Right hindlimb (tissue), 1 donor: ENCODE measurements at places on chromosomes 16 and 17.

DNA sequence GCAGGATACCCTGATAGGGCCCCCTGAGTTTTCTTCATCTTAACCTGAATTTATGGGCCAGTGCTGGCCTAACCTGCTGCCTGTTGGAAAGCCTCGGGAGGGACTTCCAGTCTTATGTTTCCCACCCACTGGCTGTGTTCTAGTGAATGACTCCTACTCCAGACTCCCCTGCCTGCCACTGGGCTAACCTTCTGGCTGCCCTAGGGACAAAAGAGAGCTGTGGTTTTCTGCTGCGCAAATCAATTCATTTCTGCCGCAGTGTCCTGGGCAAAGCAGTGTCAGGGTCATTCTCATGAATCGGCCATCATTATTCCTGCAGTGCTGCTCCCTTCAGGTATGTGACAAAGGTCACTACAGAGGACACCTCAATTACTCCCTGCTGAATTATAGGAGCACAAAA lies 386.2 kb downstream of the UTP18 start:
- DNase-seq = no peak

DNA sequence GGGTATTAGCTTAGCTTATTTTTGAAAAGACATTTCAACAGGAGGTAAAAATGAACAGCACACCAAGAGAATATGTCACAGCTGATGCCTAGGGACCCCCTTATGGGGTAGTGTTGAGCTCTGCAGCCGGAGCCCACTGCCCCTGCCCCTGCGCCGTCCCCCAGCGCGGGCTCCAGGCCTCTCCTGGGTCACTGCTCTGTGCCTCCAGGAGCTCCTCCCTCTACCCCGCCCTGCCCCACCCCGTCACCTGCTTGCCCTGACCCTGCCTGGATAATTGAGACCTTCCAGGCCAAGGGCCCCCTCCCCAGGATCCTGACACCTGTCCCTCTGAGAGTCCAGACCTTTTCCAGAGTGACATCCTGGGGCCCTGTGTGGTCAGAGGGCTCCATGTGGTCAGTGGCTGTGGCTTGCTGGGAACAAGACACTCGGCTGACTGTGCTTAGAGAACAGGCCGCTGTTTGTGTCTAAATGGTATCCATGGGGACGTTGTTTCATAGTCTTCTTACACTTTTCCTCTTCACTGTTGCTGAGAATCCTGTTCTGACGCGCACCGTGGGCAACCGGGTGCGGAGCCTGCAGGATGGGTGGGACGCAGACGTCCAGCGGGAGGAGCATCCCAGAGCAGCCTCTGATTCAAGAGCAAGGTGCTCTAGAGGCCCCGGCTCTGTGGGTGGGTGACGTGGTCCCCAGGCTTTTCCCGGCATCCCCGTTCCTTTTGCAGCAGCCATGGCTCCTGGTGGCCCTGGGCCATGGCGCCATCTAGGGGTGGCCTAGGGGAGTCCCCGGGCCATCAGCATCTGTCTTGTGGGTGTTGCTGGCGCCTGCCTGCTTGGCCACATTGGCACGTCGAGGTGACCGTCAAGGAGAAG lies 20.0 kb upstream of the WFIKKN1 start:
- no peak for DNase-seq

DNA sequence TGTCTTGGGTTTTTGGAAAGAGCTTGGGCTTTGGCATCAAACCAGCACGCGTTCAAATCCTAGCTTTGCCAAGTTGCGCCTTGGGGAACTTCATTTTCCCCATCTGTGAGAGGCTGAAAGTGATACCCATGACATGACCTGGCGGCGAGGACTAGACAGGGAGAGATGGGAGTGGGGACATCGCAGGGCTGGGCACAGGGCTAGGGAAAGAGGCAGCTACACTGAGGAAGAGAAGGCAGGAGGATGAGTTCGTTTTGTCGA lies 202.9 kb downstream of the IRF8 start:
- DNase-seq = peak; percentile 65

- no peak for DNase-seq
Measured at GRCh38 chr16:76681296-76681695, 404.1 kb downstream of the CNTNAP4 start.

- DNase-seq = peak; percentile 34
Measured at GRCh38 chr16:77059446-77059845, 131.5 kb upstream of the MON1B start.

DNA sequence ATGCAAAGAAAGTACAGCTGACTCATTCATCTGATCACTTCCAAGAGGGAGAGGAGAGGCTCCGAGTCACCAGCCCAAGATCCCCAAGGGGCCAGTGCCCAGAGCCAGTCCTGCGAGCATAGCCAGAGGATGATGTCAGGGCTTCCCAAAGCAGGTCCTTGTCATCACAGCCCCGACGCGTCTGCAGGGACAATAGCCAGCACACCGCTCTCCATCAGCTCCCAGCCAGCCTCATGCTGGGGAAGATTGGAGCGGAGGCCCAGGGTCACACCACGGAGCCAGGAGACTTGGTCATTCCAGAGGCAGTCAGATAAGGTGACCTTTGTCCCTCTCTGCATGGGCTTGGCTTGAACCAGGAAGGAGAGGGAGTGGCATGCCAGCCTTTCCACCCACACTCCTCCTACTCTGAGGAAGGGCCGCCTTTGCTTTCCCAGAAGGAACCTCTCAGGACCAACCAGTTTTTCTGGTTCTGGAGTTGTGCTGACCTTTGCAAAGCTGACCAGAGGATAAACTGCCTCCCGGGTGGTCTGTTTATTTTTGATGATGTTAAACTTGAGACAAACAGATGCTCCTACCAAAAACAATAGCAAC lies 58.3 kb upstream of the ARHGAP44 start:
- no peak for DNase-seq

GRCh38 chr17:81212365-81212764 lies 10.4 kb downstream of the CEP131 start:
- no peak for DNase-seq

GRCh38 chr17:8925808-8926207 lies 39.7 kb downstream of the PIK3R5 start:
- DNase-seq = no peak

DNA sequence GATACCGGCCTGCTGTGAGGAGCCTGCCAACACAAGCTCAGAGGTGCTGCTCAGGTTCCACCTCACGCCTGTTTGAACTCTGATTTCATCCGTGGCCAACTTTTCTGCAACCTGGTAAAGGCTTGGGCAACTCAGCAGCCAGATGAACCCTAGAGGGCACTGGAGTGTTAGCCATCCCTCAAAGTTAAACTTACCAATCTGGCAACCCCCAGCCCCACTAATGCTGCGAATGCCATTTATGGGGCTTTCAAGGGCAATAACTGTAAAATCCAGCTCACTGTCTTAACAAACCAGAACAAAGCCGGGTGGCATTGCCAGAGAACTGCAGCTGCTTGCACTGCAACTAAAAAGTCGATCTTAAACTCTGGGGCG lies 105.5 kb downstream of the AXIN2 start:
- DNase-seq = peak; percentile 68

GRCh38 chr16:14608111-14608566 lies 21.9 kb downstream of the PARN start:
- no peak for DNase-seq

DNA sequence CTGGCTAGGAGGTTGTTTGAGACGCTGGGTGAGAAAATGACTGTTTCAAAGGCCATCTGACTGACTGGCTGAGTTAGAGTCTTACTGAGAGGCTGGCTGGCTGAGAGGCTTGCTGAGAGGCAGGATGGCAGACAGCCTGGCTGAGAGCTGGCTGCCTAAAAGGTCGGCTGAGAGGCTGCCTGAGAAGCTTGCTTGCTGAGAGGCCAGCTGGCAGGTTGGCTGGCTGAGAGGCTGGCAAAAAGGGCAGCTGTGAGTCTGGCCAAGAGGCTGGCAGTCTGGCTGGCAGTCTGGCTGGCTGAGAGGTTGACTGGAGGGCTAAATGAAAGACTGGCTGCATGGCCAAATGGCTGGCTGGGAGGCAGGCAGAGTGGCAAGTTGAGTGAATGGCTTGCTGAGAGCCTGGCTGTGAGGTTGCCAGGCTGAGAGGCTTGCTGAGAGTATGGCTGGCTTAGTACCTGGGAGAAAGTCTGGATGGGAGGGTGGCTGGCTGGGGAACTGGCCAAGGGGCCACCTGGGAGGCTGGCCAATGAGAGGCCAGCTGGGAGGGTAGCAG lies 35.3 kb upstream of the ACSM2B start:
- no peak for DNase-seq

DNA sequence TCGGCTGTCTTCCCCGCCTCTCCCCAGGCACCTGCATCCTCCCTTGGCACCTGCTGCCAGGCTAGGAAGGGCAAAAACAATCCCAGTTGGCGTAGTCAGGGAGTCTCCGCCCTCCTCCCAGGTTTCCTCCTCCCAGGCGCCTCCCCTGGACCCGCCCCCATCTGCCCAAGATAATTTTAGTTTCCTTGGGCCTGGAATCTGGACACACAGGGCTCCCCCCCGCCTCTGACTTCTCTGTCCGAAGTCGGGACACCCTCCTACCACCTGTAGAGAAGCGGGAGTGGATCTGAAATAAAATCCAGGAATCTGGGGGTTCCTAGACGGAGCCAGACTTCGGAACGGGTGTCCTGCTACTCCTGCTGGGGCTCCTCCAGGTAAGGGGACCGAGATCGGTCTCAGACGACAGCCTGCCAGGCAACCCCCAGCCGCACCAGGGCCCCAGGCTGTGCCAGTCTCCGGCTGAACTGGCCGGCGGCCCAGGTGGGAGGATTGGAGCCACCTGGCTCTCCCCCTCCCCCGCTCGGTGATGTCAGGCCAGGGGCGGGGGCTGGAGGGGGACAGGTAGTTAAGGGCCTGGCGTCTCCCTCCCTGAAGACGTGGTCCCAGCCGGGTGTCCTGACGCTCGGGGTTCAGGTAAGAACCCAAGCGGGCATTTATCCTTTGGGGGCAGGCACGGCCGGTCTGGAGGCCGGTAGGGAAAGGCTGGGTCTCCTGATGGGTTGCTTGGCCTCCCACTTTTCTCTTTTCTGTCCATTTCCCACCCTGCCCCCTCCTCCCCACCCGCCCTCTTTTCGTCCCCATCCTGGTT lies at the start of gene GRB7:
GRB7 (plus strand) TSS at position 179 of the 808 bp plus-strand sequence. CDS start 4,364 bp downstream, outside the sequence.
- DNase-seq = no peak

- DNase-seq = no peak
Measured at GRCh38 chr17:9842057-9842758, 16.5 kb downstream of the GLP2R start.

- DNase-seq = peak; percentile 39
Measured at GRCh38 chr17:46943501-46944393, 20.8 kb downstream of the GOSR2 start.

DNA sequence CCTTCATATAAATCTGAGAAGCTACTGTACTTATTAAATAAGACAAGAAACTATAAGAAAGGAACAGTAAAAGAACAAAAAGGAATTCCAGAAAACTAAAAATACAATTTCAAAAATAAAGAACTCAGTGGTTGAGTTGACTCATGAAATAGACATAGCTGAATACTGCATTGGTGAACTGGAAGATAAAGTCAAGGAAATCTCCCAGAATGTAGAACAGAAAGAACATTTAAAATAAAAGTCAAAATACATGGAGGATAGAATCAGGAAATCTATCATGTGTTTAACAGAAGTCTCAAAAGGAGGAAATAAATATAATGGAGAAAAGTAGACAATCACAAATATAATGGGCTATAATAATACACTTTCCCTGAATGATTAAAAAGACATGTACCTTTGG lies 136.4 kb upstream of the PMFBP1 start:
- DNase-seq = no peak

GRCh38 chr16:50547340-50548124 lies 664 bp upstream of the NKD1 start:
- peak; percentile 49 for DNase-seq

GRCh38 chr17:10741416-10742135 lies 11.8 kb upstream of the TMEM220 start:
- DNase-seq = no peak

- no peak for DNase-seq
Measured at GRCh38 chr17:31495022-31495885, 103.8 kb downstream of the RAB11FIP4 start.

DNA sequence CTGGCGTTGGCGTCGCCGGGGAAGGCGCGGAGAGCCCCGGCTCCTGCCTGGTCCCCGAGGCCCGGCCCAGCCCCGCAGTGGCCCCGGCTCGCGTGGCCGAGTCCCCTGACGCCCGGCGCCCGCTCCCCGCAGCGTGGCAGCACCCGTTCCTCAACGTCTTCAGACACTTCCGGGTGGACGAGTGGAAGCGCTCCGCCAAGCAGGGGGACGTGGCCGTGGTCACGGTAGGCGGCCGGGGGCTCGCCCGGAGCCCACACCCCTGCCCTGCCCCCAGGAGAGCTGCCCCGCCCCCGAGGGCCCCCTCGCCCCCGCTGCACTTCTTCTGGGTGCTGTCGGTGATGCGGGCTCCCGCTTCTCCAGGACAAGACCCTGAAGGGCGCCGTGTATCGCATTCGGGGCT lies 466 bp downstream of the WDR90 start:
- no peak for DNase-seq

- DNase-seq = no peak
Measured at GRCh38 chr17:76531486-76532038, 5.9 kb downstream of the CYGB start.

GRCh38 chr17:77634710-77635109 lies 323.8 kb upstream of the TNRC6C start:
- DNase-seq = no peak

GRCh38 chr17:38898812-38899348 lies 26.5 kb upstream of the LASP1NB start:
- peak; percentile 63 for DNase-seq

DNA sequence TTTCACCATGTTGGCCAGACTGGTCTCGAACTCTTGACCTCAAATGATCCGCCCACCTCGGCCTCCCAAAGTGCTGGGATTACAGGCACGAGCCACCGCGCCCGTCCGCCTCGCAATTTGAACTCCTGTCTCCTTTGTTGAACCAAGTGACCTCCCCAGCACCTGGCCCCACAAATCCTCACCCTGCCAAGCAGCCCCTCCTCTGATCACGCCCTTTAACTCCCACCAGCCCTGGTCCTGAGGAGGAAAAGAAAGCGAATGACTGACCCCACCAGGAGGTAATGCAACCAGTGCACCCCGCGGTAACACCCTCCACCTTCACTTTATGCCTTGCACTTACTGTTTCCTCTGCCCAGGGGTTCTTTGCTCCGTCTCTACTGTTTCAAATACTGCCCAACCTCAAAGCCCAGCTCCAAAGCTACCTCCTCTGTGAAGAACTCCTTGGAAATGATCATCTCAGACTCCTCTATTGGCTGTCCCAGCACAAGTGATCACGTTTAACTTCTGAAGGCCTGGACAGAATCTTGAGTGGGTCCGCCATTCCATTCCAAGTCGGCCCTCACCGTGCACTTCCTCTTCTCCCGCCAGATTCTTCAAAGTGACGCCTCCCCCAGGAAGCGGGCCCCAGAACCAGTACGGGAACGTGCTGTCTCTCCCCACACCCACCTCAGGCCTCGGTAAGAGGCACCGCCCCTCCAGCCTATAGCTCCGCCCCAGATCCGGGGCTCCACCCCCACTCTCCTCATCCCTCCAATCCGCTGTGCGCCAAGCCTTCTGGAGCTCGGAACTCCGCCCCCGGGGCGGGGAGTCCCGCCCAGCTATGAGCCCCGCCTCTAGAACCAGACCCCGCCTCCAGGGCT lies 4.4 kb downstream of the CD19 start:
- DNase-seq = peak; percentile 74

GRCh38 chr17:413706-414380 lies 61.2 kb upstream of the RPH3AL start:
- DNase-seq = no peak
